ENCODE measurements at places on chromosomes 4 and X. TPM values are rescaled to one million over a fixed set of nuclear protein-coding genes. Genes with fewer than 3 reads are reported as not detected.

The LARP7 gene
- 25.9 TPM for total RNA-seq

The RIBC1 gene
- 0.68 TPM for total RNA-seq

The GLOD5 gene
- not detected for total RNA-seq

The MAGEA1 gene
- total RNA-seq: not detected

The TASL gene
- total RNA-seq: not detected

The IDH3G gene
- 96.1 TPM for total RNA-seq

The HSD17B11 gene
- total RNA-seq: 21.6 TPM
